ENCODE measurements at places on chromosomes 2 and 18.

GRCh38 chr2:32484937-32485336 is 128.1 kb downstream of the BIRC6 start:
- peak; percentile 26 for DNase-seq

DNA sequence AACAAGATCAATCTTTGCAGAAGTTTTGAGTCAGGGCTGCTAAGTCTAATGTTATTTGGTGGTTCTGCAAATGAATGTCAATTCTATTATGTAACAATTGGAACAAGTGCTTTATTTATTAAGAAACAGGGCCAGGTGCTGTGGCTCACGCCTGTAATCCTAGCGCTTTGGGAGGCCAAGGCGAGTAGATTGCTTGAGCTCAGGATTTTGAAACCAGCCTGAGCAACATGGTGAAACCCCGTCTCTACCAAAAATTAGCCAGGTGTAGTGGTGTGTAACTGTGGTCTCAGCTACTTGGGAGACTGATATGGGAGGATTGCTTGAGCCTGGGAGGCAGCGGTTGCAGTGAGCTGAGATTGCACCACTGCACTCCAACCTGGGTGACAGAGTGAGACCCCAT is 13.2 kb upstream of the RNF103 start:
- DNase-seq = no peak

DNA sequence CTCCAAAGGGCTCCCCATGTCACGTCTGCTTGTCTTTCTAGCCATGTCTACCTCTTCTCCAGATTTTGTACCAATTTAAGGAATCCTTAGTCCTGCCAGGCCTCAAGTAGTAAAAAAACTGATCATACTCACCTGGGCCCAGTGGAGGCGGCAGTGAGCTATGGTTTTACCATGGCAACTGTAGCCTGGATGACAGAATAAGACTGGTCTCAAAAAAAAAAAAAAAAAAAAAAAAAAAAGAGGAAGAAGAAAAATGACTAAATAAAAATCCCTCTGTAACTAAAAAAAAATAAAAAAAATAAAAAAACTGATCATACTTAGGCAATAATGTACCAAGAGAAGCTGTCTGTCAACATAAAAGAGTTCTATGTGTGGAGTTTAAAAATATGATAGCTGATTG is 221.6 kb downstream of the NR4A2 start:
- no peak for DNase-seq

GRCh38 chr2:230863442-230864121 is 1.2 kb upstream of the ITM2C start:
- DNase-seq = no peak

GRCh38 chr2:218980735-218981389 is 4.1 kb downstream of the FEV start:
- DNase-seq = no peak

DNA sequence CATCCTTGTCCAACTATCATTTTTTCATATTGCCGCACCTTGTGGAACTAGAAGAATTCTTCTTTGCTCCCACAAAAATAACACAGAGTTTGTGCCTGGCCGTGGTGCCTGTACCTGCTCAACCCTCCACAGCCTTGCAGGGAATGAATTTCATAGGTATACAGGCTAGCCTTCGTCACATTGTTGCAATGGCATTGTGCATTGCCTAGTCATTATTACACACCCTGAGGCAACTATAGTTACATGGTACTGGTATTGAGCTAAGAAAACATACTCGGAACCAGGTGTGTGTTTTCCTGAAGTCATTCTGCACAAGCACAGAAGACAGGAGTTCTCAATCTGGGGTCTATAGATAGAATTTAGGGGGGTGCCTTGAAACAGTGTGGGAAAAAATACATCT is 188.0 kb upstream of the CTAGE1 start:
- DNase-seq = no peak

GRCh38 chr2:42194428-42194827 is 25.3 kb downstream of the EML4 start:
- DNase-seq = no peak

DNA sequence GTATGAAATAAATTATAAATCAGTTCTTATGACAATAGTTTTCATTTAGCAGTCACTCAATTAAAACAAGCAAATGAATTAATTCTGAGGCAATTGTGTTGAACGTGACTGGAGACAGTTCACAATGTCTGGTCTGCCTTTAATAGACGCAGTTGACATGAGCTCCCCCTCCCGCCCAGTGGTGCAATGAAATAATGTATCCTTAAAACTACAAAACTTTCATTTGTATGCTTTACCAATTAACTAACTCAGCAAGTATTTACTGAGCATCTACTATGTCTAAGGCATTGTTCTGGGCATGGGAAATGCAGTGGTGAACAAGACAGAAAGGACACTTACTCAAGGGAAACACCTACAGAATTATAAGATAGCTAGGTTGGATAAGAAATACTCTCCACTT is 3.5 kb upstream of the DSC2 start:
- DNase-seq = no peak

DNA sequence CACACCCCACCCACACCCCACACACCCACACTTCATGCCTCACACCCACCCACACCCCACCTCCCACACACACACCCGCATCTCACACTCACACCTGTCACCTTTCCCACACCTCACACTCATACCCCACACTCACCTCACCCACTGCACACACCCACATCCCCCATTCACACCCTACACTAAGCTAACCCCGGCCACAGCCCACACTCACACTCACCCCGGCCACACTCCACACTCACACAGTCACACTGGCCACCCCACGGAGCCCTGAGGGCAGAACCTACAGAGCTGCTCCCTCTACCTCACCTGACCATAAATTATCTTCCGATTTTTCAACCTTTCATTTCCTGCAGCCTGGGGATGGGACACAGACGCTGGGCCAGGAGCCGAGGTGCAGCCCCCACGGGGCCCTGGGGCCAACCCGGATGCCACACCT is 241.3 kb downstream of the HDAC4 start:
- DNase-seq = no peak

DNA sequence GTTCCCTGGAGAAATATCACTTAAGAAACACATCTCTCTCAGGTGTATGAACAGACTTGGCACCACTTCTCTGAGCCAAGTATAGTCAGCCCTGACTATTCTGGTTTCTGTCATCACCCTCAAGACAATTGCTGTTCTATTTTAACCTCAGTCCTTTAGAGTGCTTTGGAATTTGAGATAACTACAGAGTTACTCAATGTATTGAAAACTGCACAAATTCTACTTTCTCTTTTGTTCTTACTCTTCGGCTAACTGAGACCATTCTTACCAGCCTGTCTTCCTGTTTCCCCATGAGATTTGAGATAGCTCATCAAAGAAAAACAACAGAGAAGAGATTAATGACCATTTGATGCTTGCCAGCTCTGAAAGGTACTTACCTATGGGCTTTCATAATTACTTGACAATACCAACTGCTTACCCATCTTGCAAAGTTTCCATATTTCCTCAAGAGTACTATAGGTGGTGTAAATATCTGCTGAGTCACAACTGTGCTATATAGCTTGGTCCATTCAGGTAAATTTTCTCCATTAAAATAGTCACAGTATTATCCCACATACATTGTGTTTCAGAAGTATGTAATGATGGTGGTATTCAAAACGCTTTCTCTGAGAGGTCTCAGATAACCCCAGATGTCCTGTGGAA is 467.5 kb upstream of the CHST9 start:
- DNase-seq = no peak

- peak; percentile 94 for DNase-seq
These were observed 233.7 kb downstream of the PRKCE start for GRCh38 chr2:45885171-45885621.

- DNase-seq = no peak
These were observed 74.6 kb upstream of the RNF152 start for GRCh38 chr18:61967252-61967891.

GRCh38 chr2:227783404-227784138 is 30.1 kb upstream of the CCL20 start:
- DNase-seq = peak; percentile 22

- DNase-seq = no peak
These were observed 134.3 kb upstream of the TACR1 start for GRCh38 chr2:75333646-75334045.

DNA sequence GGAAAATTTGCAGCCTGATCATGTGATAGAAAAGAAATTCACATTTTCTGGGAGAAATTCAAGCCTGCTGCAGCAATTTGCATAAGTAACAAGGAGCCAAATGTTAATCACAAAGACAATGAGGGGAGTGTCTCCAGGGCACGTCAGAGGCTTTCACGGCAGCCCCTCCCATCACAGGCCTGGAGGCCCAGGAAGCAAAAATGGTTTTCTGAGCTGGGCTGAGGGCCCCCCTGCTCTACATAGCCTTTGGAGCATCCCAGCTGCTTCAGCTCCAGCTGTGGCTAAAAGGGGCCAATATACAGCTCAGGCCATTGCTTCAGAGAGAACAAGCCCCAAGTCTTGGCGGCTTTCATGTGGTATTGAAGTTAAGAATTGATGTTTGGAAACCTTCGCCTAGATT is 445.3 kb upstream of the ZEB2 start:
- no peak for DNase-seq

GRCh38 chr18:26864658-26865057 is 849 bp downstream of the AQP4 start:
- DNase-seq = no peak

DNA sequence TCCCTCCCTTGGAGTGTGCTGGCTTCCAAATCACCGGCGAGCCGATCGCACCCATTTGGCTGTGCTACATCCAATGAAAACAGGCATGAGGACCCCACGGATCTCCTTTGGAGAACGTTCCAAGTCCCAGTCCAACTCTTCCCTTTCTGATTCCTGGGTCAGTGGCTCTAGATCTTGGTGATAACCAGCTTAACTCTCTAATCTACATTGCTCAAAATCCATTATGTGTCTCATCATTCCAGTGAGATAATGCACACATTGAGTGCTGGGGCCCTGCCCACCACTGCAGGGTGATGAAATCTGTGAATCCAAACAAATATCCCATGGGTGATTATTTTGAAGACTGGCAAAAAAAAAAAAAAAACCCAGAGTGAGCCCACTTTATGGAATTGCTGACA is 232.7 kb upstream of the COPS8 start:
- no peak for DNase-seq

- no peak for DNase-seq
These were observed 87.7 kb downstream of the DSEL start for GRCh38 chr18:67428805-67429204.

DNA sequence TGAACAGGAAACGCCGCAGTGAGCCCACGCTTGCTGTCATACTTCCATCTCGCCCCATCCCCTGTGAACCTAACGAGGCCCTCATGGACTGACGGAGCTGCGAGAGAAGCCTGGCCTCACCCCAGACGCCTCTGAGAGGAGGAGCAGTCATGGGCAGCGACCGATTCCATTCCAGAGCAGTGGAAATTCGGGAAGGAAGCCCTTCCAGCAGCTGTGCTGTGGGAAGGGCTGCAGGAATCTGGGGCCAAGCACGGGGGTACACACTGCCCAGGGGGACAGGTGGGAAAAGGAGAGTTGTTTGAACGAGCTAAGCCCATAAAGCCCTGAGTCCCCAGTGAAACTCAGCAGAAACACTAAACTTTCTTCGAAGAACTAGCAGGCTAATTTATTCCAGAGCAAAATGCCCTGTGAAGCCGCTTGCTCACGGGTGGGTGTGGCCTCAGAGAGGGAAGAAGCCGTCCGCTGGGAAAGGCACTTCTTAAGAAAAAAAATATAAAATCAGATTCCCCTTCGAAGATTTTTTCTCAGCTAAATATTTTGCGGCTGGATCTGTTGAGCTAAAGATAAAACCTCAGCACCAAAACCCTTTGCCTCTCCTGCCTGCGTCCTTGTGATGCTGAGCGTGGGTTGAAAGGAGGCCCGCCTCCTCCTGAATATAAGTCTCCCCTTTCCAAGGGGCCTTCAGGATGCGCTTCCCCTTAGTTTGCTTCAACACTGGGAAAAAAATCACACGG is 38.2 kb downstream of the ANKMY1 start:
- DNase-seq = no peak

GRCh38 chr18:2939317-2939716 is 73.6 kb downstream of the LPIN2 start:
- no peak for DNase-seq

GRCh38 chr2:223101340-223102039 is 49.5 kb downstream of the KCNE4 start:
- DNase-seq = peak; percentile 59

DNA sequence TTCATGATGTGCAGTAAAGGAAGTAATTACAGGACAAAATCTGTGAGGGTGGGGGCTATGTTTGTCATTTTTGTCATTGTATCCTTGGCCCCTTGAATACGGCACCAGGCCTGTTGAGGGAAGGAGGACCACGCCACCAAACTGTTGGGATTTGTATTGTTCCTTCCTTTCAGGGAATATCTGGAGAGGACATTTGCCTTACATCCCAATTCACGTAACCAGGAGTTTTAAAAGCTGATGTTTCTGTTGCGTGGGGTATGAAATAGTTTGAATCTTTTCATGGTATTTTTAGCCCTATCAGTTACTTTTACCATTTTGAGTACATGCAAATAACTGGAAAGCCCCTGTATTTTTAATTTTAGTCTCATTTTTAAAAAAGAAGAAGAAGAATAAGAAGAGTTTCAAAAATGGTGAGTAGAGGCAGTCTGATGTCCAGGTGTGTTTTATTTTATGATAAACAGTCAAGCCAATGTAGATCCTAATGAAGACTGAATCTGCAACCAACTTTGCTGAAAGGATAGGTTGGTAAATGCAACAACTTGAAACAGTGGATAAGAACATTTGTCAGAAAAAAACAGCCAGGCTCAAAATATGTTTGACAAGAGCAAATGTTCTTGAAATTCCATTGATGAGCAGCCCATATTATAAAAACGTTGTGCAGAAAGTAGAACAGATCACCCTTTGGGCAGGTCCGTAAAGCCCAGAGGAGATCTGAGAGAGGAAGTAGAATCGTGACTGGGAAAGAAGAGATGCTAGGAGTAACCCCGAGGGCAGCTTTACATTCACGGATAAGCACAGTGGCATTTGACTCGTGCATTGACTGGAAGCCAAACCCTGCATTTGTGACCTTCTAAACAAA is 54.5 kb downstream of the RASGRP3 start:
- no peak for DNase-seq

DNA sequence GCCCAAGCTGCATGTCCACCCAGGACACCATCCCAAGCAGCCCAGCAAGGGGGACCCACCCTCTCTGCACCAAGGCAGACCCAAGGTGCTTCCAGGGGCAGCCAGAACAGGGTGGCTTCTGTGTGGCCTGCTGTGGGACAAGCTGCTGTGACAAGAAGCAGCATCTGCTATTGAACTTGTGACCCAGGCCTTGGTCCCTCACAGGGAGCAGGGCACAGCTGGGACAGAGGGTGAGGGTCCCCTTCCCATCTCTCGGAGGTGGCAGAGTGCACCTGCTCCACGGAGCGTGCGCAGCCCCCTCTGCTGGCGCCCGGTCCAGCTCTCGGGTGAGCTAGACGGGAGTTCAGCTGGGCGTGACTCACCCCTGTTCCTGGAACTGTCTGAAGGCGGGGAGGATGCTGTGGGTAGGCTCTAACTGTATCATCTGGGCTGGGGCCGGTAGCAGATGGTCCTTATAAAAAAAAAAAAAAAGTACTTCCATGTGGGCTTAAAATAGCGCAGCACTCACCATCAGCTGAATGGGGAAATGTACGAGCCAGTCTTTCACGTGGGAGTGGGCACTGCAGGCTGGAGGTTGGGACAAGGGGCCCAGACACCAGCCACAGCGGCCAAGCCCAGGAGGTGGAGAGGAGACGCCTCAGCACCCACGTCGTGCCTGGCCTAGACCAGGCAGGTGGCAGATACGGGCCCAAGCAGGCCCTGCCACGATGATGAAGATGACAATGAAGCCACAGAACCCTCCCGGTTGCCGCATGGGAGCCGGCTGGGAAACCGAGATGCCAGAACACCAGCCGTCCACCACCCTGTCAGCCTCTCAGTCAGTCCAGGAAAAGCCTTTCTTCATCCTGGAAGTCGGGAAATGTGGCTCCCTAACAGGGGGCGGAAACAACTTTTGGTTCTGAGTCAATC is 136.8 kb upstream of the ID2 start:
- DNase-seq = no peak

All from COLO829 (cell line).